Activated naive CD8-positive, alpha-beta T cell treated with anti-CD3 and anti-CD28 coated beads, Interleukin-2, amount 10 ng/mL, durations not matched to agents 7 days and 5 days (primary cell): ENCODE measurements at places on chromosomes 3 and 15. TPM values are rescaled to one million over a fixed set of nuclear protein-coding genes. Genes with fewer than 3 reads are reported as not detected.

- DNase-seq = no peak
These were observed 131.9 kb upstream of the PROK2 start for GRCh38 chr3:71916747-71917369.

Gene ALPK3
- total RNA-seq = 0.17 TPM

Gene CACNA2D2
- 2.5 TPM for total RNA-seq

GRCh38 chr3:7585052-7585451 is 724.1 kb downstream of the GRM7 start:
- no peak for DNase-seq

GRCh38 chr3:16085884-16086608 is 88.4 kb upstream of the GALNT15 start:
- DNase-seq = no peak

DNA sequence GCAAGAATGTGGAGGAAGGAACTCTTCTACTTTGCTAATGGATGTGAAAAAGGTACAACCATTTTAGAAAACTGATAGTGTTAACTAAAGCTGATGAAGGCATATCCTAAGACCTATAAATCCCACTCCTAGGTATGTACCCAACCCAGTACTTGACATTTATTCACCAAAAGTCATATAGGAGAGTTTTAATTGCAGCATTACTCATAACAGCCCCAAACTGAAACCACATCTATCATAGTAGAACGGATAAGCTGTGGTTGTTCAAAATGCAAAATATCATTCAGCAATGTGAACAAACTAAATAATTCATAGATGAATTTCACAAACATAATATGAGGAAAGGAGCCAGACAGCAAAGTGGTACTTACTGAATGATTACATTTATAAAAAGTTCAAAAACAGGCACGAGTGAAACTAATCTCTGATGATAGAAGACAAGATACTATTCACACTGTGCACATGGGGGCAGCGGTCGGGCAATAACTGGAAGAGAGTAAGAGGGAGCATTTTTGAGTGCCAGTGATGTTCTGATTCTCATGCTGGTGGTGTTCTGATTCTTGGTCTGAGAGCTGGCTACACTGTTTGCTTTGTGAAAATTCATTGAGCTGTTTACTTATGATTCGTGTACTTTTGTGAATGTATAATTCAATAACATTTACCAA is 34.3 kb downstream of the GOLIM4 start:
- no peak for DNase-seq

DNA sequence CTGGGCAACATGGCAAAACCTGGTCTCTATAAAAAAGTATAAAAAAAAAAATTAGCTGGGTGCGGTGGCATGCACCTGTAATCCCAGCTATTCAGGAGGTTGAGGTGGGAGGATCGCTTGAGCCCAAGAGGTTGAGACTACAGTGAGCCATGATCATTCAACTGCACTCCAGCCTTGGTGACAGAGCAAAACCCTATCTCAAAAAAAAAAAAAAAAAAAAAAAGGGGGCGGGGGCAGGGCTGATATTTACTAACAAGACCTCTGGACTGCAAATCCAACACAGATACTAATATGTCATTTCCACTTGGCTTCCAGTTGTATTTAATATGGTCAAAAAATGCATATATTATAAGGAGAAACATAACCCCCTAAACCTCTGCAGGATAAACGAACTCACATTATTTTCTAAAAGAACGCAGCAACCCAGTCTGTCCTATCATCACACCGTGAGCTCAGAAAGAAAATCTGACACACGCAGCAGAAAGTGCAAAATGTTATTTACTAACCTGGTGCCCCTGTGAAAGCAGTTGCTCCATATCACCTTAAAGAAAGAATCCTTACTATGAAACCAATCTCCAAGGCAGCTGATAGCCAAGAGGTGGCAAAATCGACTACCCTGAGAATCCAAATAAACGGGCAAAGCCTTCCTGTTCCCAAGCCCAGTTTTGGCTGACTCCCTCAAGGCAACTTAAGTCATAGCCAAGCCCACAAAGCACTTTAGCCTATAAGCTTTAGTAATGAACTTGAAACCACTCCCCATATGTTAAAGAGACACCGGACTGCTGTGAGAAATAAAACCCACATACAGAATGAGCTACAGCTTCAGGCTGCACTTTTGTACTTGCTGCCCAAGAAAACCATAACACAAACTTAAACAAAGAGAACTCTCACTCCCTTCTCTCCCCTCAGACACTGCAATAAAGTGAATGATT is 39.3 kb downstream of the PLD1 start:
- no peak for DNase-seq

DNA sequence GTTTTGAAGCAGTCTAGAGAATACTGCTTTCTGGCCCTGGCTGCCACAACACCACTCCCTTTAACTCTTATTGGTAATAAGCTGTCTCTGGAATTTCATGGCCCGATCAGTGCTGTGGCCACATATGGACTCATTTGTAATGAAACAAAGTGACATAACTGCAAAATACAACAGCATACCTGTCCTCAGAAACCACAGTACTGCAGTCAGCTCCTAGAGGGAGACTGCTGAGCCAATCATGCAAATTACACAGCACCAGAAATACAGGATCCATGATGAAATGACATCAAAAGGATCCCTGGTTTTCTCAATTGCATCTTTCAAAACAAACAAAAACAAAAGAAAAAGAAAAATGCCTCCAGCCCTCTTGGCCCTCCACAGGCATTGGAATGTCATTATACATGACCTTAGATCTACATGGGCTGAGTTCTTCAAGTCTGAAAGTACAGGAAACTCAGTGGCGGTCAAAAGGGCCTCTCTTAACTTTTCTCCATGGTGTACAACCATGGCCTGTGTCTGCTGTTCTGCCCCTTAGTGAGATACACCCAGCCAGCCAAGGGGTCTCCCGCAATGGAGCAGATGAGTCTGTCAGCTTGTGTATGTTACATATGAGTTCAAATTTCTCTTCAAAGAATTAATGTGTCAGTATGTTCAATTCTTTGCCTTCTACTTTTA is 24.9 kb upstream of the KBTBD12 start:
- no peak for DNase-seq

- no peak for DNase-seq
These were observed 3.7 kb upstream of the LSG1 start for GRCh38 chr3:194675680-194676079.

- DNase-seq = no peak
These were observed 85.9 kb upstream of the ABHD2 start for GRCh38 chr15:89002281-89002761.

Gene ADGRG7
- not detected for total RNA-seq

DNA sequence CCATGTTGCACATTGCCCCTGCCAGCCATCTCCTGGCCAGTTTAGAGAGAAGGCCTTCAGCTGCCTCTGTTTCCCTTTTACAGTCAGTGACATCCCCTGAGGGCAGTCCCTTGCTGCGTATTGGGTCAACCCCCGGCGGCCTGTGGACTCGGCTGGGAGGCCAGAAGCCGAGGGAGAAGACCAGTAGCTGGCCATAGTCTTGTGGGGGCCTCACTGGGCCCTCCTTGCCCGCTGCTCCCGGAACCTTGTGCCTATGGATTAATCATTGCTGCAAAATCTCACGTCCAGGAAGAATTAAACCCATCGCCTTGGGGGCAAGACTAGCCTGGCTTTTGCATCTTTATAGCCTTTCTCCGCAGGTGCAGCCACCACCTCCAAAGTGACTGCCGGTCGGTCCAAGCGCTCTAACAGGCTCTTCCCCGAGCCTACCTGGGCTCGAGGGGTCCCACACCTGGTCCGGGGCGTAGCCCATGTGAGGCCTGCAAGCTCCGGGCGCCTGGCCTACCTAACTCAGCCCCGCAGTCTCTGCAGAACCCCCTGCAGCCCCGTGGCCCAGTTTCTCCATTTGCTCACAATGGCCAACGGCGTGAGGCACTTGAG is 870 bp upstream of the CHAC1 start:
- DNase-seq = no peak

GRCh38 chr15:99446565-99447496 is 119.0 kb upstream of the MEF2A start:
- peak; percentile 17 for DNase-seq

Gene FOXB1
- 0.74 TPM for total RNA-seq

DNA sequence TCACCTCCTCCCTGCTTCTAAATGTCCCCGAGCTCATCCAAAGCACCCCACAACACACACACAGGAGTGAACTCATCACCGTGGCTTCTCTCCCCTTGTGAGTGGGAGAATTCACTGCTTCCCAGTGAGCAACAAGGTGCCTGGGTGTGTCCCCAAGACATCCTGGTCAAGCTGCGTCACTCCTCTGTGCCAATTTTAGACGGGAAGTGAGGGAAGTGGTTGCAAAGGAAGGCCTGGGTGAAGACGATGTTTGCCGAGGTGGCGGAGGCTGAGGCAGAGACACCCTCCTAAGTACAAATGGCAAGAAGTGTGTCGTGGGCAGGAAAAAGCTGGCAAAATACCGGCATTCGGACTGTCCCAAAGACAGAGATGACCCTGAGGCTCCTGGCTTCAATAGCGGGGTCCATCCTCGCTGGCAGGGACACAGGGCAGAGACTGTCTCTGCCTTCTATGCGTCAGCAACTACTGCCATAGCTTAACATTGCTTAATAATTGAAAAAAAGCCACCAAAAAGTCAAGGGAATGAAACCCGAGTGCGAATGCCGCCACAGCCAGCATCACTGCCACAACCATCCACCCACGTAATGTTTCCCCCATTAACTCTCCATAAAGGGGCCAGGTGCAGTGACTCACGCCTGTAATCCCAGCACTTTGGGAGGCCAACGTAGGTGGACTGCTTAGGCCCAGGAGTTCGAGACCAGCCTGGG is 72.8 kb downstream of the VGLL4 start:
- no peak for DNase-seq

Gene CLDN1
- total RNA-seq = not detected

DNA sequence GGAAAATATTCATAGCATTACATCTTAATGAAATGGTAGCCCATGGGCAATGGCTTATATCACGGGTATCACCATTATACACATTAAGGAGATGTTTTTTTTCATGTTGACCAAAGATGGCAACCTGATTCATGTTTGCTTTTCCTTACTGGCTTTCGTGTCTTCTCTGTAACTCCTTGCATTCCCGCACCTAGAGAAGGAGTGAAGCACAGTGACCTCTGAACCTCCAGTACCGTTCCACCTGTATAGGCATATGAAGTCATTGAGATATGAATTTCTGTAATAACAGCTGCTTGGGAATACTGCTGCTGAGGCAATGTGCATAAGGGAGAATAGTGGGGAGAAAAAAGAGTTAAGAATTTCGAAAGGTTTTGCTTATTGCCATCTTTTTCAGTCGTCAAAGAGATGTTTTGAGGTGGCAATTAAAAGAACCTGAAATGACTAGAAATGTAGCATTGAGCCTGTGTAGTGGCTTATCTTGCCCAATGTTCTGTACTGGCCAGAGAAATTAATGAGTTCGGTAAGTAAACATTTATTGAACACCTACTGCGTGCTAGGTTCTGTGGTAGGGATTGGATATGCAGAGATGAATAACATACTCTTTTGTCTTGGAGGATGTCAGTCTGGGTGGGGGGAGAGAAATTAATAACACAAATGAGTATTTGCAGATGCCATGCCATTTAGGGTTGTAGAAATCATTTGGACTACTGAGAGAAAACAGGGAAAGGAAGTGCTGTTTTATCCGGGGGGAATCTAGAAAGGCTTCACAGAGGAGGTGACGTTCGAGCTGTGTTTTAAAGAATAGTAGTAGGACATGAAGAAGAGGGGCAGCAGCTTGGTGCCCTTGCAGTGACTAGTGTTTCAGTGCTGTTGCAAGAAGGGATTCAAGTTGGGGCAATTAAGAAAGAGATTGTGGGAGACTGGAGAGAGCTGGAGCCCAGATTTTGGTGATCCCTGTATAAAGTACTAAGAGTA is 2.5 kb downstream of the FEM1B start:
- DNase-seq = no peak

Gene ROPN1B
- total RNA-seq = not detected
